ENCODE measurements at places on chromosomes 2 and 18. TPM values are rescaled to one million over a fixed set of nuclear protein-coding genes. Genes with fewer than 3 reads are reported as not detected.

The ACADL gene
- not detected for total RNA-seq

The MROH2A gene
- not detected for total RNA-seq

The C2orf81 gene
- total RNA-seq, result 9.8 TPM

The IL36A gene
- not detected for total RNA-seq

DNA sequence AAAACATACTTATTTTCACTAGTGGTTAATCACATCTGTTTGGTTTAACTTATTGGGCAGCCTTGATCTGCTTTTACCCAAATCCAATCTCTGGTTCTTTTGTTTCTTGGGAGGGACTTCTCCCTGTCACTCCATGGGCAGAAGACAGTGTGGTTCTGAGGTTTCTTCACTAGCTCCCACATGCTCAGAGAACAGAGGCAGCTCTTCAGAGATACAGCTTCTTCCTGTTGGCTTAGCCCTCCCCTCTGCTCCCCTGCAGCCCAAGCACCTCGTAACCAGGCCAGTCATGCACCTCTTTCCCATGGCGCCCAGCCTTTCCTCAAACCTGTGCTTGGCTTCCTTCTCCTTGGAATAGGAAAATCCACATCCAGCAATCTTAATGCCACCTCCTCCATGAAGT is 32.8 kb downstream of the SLC9A2 start:
- no peak for DNase-seq
- no peak overlapping the region for H3K27ac ChIP-seq
- no peaks in the 10 kb centered on the region for H3K36me3 ChIP-seq
- no peaks in the 10 kb centered on the region for H3K27me3 ChIP-seq
- no peak overlapping the region for H3K4me3 ChIP-seq
- no peaks in the 10 kb centered on the region for H3K4me1 ChIP-seq

DNA sequence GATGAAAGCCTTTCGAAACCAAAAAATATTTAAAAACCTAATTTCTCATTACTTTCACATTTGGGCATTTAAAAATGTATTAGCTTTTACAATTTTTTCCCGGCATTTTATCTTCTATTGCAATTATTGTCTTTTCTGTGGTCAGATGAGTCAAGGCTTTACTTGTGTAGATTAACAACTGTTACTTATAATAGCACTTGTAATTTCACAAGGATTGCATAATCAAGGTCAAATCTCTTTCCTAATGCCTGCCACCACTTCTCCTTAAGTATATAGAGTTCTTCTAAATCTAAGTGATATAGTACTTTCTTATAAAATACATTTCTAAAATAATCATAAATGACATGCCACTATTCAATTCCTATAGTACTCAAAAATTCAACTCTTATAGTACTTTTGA is 67.2 kb downstream of the SLC8A1 start:
- no peak overlapping the region for H3K27ac ChIP-seq
- H3K4me3 ChIP-seq, result no peak overlapping the region
- H3K4me1 ChIP-seq, result no peaks in the 10 kb centered on the region
- DNase-seq, result no peak
- no peaks in the 10 kb centered on the region for H3K27me3 ChIP-seq
- no peaks in the 10 kb centered on the region for H3K36me3 ChIP-seq

- H3K36me3 ChIP-seq, result no peaks in the 10 kb centered on the region
- H3K4me3 ChIP-seq, result no peak overlapping the region
- no peaks in the 10 kb centered on the region for H3K27me3 ChIP-seq
- DNase-seq, result no peak
- H3K4me1 ChIP-seq, result no peaks in the 10 kb centered on the region
Observed at GRCh38 chr2:13413989-13414388, 697.3 kb downstream of the TRIB2 start.

DNA sequence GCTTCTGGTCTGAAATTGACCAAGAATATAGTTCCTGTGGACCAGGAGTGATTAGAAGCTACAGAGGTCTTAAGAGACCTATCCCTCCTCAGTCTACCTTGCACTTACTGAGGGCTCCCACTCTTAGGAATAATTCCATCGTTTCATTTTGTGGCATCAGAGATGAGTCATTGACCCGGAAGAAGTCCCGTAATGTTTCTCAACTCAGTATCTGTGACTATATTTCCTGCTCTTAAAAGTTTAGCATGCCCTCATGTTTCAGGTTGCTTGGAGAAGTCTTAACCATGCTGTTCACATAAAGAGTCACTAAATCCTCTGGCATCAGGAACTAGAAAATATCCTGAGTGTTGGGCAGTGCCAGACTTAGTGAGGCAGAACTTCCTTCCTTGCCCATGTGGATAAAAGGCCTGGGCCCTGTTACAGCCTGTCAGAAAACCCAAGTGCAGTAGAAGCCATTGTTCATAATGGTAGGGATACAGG is at the start of gene IL36A:
IL36A (plus strand) TSS at position 430 of the 480 bp plus-strand sequence. CDS start 413 bp downstream, outside the sequence.
- no peak within 1 kb of the TSS for H3K4me3 ChIP-seq
- no peak for DNase-seq
- H3K27ac ChIP-seq, result no peak within 1 kb of the TSS
- no peaks in the 10 kb centered on the region for H3K4me1 ChIP-seq
- H3K36me3 ChIP-seq, result no peaks in the 10 kb centered on the region

GRCh38 chr2:42725657-42726056 is 38.3 kb downstream of the OXER1 start:
- H3K36me3 ChIP-seq, result peaks cover 3% of the 10 kb centered on the region
- DNase-seq, result no peak
- H3K27ac ChIP-seq, result no peak overlapping the region
- H3K27me3 ChIP-seq, result no peaks in the 10 kb centered on the region

- no peak overlapping the region for H3K27ac ChIP-seq
- no peaks in the 10 kb centered on the region for H3K27me3 ChIP-seq
- H3K36me3 ChIP-seq, result no peaks in the 10 kb centered on the region
- no peak overlapping the region for H3K4me3 ChIP-seq
Observed at GRCh38 chr2:138223319-138223718, 259.0 kb downstream of the HNMT start.

DNA sequence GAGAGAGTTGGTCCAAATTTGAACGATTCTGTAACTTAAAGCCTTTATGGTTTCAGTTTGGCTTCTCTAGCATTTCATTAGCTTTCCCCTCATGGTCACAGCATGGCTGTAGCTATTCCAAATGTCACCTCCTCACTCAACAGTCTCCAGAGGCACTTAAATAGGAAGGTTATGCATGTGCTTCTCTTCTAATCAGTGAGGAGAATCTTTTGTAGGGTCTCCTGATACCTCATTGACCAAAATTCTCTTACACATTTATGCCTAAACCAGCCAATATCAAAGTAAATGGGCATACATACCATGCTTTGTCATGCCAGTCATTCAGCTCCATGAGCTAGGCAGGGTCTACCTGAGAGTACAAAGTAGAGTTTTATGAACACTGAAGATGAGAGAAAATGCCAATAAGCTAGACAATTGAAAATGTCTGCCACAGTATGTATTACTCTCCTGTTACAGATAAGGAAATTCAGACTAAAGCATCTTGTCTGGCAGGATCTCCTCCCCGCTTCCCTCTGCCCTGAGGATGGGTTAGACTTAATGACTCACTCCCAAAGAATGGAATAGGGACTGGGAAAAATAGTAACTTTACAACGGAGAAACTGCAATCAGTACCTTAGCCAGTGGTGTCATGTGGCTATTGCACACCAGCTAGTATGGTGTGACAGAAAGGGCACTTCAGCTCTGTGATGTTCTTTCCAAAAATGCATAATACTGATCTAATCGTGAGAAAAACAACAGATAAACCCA is 15.4 kb downstream of the DSG2 start:
- no peaks in the 10 kb centered on the region for H3K36me3 ChIP-seq
- no peaks in the 10 kb centered on the region for H3K27me3 ChIP-seq
- H3K27ac ChIP-seq, result no peak overlapping the region
- DNase-seq, result no peak
